ENCODE measurements at places on chromosomes 6 and 20.

DNA sequence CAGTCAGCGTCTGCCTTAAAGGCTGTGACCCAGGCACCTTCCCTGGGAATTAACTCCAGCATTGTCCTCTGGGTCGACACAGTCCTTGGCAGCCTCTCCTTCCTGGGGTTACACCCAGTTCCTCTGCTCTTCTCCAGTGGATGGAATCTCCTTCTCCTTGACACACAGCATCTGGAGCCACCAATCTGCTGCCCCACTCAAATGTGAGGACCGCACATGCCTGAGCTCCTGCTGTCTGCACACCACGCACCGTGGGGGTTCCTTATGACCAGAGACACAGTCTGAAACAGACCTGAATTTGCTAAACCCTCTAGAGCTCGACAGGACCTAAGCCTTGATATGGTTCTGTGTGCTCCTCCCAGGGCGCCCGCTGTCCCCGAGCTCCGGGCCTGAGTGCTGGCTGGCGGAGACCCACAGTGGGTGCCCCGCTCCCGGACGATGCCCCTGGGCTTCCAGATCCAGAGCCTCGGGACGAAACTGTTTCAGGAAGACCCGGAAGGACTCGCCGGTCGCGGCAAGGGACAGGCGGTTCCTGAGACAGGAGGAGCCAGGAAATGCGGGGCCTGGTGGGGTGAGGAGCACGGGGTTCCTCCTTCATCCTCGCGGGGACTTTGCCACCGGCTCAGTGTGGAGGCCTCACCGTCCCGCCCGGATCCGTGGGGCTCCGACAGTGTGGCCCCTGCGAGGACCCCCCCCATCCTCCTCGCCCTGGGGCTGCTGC lies 2.5 kb upstream of the RAET1G start:
- DNase-seq = no peak

DNA sequence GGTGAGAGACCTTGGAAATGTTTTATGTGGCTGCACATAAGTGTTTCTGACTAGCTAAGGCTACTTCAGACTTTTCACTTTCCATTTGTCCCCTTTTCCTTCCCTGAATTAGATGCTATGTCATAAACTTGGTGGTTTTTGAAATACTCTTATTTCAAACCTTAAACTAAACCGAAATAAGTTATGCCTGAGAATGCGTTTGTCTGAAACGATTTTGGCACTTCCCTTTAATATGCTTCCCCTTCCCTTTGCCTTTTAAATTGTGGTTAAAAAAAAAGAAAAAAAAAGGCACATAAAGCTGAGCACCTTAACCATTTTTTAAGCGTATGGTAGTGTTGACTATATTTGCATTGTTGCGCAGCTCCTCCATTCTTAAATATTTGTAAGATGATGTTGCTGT lies 14.3 kb downstream of the ZNF451 start:
- no peak for DNase-seq

DNA sequence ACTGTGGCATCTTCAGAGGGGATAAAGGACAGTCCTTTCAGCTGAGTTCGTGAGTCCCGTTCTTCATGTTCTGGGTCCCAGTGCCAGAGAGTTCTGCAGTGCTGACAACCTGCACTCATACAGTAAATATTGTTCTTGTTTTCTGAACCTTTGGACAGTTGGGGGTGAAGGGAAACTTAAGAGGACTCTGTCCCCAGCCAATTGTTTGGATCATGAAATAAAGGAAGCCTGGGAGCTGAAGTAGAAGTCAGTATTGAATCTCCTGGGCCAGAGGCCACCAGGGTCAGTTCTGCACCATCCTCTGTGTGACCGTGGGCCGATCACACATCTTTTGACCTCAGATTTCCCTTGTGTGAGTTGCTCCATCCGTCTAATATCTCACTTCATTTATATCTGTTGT lies 3.2 kb downstream of the SLC2A12 start:
- DNase-seq = no peak

DNA sequence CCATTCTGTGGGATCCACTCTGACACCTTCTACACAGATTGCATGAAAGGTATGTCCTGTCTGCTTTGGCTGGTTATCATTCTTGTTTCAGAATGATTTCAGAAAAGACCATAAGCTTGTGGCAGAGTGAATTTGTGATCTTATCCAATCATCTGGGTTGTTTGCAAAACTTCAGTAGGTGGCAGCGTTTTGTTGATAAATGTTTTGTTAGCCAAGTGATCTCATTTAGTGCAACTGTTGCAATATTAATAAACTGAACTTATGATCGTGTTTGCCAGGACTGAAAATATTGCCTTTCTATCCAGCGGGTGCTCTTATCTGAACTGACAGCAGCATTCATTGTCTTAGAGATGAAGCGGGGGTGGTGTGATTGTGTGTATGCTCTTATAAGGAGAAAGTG lies 613.2 kb upstream of the NOX3 start:
- DNase-seq = no peak

- no peak for DNase-seq
Measured at GRCh38 chr6:138914701-138915100, 73.4 kb downstream of the REPS1 start.

- DNase-seq = peak; percentile 46
Measured at GRCh38 chr6:34414999-34415858, 10.6 kb downstream of the RPS10 start.

DNA sequence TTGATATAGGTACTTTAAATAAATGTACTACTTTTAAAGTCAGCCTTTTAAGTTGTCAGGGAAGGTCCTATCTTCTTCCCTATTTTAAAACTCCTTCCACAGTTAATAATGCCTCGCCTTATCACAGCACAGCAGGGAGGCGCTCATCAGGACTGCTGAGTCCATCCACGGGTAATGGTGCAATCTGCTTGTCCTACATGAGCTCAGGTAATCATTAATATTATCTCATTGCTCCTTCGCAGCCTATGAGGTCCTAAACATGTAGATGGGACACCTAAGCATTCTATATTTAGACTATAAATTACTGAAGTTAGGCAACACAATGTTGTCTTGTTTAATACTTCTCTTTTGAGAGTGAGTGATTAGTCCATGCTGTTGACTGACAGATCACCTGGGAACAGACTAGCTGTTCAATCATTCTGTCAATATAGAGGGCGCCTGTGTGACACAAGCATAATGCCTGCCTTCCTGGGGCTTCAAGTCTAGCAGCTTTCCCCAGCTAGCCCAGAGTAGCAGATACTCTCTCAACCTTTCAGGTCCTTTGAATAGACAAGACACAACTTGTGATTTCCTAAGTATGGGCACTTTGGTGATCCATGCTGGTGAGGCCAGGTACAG lies 91.0 kb downstream of the FYN start:
- DNase-seq = no peak

GRCh38 chr6:157655139-157655538 lies 167.9 kb upstream of the SNX9 start:
- DNase-seq = no peak

DNA sequence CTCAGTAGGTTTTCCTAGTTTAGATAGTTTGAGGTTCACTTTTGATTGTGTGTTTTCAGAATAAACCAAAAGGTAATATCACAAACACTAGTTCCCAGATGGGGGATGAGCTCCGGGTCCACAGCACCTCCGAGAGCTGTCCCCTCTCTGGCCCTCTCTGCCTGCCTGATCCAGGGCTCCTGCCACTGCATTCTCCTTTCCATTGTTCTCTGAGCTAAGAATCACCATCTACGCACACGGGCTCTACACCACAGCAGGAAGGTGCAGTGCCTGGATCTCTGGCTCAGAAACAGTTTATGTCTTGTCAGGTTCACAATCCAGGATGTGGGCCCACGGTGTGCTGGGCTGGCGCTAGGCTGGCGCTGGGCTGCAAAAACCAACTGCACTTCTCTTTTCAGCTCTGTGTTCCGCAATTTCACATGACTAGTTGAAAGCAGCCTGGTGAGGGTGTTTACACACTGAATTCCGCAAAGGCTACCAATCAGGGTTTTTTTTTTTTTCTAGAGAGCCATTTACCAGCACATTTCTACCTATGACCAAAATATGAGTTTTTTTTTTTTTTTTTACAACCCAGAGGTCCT lies 167.5 kb downstream of the SOD2 start:
- no peak for DNase-seq

DNA sequence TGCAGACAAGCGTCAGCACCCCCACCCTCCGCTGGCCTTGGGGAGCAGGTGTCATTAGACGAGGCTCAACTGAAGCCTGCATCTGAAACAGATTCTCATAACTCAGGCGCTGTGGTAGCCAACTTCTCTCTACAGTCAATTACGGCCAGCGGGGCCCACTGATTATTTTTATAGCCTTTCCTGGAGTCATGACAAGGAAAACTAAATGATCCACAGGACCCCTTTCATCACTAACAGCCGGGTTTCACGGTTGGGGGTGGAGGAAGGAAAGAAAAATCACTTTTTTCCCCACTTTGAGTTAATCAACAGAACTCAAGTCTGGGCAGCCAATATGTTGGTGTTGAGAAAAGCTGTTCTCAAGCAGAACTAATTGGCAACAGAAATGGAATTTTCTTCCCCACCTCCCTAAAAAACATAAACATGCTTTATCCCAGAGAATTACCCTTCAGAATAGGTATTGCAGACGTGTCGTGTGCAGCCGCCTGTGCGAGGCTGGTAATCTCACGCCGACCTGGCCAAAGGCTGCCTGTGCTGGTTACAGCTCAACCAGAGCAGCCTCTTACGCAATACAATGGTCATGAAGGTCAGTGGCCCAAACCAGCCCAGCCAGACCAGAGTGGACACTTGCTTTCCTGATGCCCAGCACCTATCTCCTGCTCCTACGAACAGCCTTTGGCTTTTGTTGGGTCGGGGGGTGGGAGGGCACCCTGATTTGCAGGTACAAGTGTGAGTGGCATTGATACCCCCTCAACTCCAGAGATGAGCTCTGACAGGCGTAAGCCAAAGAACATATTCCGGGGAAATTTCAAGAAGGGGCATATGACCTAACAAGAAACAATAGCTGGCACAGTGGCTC lies 11.0 kb downstream of the RIPOR3 start:
- no peak for DNase-seq

DNA sequence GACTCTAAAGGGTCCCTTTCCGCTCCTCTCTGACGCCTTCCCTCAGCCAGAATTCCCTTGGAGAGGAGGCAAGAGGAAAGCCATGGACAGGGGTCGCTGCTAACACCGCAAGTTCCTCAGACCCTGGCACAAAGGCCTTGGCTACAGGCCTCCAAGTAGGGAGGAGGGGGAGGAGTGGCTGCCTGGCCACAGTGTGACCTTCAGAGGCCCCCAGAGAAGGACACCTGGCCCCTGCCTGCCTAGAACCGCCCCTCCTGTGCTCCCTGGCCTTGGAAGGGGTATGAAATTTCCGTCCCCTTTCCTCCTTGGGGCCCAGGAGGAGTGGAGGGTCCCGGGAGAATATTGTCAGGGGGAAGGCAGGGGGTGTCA lies 2.7 kb downstream of the VEGFA start:
- DNase-seq = peak; percentile 10

DNA sequence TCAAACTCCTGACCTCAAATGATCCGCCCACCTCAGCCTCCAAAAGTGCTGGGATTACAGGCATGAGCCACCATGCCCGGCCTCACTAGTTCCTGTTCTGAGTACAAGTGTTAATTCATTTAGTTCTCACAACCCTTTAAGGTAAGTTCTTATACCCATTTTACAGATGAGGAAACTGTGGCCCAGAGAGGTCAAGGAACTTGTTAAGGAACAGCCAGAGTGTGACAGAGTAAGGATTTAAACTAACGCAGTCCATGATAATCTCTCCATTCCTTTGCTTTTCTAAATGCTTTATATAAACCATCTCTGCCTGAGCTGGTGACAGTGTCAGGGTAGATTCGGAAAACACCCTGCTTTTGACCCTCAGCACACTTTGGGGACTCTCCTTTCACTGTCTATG lies 13.3 kb downstream of the FITM2 start:
- no peak for DNase-seq

- DNase-seq = no peak
Measured at GRCh38 chr6:141783585-141783984, 349.1 kb upstream of the GJE1 start.

GRCh38 chr6:21164768-21165326 lies 428.7 kb upstream of the SOX4 start:
- no peak for DNase-seq

GRCh38 chr6:132675749-132676148 lies 16.8 kb upstream of the TAAR1 start:
- DNase-seq = no peak

DNA sequence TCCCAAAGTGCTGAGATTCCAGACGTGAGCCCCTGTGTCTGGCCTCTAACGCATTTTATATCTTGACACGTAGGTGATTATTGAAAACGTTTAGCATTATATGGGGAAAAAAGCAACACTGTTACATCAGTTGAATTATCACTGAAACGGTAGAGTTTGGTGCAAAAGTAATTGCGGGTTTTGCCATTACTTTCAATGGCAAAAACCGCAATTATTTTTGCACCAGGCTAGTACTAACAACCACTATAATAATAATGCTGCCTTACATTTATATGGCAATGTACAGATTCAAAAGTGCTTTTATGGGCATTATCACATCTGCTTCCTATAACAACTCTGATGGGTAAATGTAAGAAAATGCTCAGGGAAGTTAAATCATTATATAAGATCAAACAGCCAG lies 57.3 kb downstream of the OPRM1 start:
- no peak for DNase-seq

DNA sequence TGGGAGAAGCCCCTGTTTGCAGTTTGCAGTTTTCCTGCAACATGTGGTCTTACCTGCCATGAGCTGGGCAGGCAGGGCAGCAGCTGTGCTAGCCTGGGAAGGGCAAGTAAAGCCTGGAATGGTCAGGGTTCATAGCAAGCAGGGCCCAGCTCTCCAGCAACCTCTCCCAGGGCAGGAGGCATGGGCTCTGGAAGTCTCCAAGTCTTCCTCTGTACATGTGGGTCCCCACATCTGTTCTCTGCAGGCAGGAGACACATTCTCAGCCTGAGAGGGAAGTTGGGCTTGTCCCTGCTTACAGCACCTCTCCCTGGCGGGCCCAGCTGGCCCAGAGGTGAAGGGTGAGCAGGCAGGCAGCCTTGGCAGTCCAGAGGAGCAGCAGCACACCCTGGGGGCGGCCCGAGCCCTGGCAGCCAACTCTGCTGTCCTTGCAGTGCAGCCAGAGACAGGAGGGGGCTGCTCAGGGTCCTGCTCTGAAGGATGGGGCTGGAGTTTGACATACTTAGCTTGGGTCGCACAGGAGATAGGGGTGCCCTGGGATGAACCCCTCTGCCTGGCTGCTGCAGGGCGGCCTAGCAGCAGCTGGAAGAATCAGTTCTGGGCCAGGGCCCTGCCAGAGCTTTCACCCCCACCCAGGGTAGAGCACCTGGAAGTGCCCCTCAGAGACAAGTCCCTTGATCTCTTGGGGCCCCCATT lies 176.0 kb downstream of the MRPL14 start:
- DNase-seq = peak; percentile 28

- DNase-seq = peak; percentile 11
Measured at GRCh38 chr6:127484212-127484863, 25.1 kb upstream of the KIAA0408 start.

DNA sequence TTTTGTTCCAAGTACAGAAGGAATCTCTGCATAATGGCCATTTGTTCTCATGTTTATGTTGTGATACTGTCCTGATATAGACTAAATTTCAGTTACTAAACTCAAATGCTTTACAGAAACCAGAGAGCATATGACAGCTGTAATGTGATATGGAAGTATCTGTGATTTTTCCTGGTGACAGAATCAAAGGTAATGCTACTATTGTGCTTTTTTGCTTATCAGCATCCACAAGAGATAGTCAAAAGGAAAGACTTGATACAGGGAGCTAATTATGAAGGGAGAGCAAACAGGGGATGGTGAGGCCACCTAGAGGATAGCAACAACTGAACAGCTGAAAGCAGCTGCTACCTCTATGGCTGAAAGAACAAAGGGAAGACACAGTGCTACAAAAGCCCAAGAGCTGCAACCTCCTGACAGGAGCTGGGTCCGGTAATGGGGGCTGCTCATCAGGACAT lies 181.4 kb downstream of the PHF3 start:
- no peak for DNase-seq
